ENCODE measurements at places on chromosomes 1 and 21.

DNA sequence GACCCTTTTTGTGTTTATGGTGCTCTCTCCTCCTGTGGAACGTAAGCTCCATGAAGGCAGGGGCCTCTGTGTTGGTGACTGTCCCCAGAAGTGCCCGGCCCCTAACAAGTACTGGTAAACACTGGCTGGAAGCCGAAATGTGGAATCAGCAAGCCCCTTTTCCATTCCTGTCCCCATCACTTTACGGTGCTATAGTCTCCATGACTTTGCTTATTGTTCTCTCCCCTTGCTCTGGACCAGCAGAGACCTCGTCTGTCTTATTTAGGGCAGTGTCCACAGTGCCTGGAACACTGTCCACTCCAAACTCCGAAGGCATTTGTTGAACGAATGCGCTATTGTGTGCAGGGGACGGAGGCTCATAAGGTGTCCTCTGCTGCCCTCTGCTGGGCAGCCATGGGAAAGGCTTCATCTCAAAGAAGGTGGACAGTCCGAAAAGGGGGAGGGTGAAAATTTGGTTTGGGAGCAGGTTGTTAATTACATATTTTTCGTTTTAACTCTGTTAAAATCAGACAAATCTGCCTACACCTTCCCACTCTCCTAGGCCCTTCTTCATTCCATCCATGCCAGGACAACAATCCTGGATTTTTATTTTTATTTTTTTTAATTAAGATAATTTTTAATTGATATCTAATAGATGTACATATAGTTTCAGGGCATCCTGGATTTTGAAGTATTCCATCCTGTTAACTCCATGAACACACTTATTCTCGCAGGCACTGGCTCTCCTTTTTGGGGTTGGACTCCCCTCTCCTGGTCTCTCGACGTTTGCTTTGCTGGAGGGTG is 115.6 kb downstream of the PGBD5 start:
- DNase-seq = no peak

GRCh38 chr1:153956997-153957715 is 1.3 kb downstream of the CRTC2 start:
- no peak for DNase-seq

DNA sequence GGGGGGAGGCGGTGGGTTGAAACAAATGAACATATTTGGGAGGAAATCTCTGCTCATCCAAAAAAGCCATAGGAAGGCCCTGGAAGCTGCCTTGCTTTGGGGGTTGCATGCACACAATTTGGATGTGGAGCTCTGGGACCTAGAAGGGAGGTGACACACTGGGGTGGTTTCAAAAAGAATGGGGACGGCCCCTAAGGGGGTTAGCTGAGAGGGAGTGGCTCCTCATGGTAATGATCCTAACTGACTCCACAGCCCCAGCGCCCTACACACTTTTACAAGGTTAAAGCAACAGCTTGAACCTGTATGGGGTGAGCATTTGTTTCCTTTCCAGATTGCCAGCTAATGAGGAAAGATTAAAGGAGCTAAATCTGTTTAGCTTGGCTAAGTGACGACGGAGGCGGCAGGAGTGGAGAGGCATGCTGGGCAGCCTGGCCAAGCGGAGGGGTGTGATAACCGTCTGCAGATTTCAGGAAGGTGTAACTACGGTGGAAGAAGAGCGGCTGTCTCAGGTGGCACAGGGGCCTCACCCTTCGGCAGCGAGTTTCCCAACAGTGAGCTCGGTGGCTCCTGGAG is 107.3 kb downstream of the RNF220 start:
- DNase-seq = no peak

DNA sequence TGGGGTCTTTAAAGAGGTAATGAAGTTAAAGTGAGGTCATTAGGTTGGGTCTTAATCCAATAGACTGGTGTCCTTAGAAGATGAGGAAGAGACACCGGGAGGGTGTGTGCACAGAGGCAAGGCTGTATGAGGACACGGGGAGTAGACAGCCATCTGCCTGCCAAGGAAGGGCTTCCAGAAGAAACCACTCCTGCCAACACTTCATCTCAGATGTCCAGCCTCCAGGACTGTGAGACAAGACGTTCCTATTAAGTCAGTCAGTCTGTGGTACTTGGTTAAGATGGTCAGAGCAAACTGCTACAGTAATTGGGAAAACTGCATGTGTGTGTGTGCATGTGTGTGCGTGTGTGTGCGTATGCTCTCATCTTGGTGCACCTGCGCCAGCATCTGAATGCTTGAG is 77.1 kb downstream of the RYR2 start:
- no peak for DNase-seq

GRCh38 chr1:55786396-55786795 is 571.2 kb upstream of the USP24 start:
- no peak for DNase-seq

DNA sequence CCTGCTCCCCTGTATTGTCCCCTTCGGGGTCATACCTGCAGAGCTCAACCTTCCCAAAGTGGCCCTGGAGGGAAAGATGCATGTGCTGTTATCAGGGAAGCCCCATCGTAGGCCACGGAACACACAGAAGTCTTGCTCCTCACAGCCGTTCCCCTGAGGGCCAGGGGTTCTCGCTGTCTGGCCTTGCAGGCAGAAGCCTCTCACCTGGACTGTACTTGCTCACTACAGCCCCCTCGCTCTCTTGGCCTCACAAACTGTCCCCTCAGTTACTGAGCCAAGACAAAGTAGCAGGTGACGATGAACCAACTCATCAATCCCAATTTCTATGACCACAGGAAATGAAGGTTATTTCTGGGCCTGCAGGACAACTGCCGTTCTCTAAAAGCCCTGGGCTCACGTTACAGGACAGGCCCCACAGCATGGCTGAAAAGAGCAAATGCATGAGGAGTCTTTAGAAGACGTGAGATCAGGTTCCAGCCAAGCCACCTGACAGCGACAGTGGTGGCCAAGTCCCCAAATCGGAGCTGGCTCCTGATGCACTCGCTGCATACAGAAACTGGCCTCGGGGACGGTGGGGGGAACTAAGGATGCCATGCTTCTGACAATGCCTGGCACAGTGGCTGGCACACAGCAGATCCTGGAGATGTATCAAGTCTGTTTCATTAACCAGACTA is 95.0 kb downstream of the RAVER2 start:
- no peak for DNase-seq

DNA sequence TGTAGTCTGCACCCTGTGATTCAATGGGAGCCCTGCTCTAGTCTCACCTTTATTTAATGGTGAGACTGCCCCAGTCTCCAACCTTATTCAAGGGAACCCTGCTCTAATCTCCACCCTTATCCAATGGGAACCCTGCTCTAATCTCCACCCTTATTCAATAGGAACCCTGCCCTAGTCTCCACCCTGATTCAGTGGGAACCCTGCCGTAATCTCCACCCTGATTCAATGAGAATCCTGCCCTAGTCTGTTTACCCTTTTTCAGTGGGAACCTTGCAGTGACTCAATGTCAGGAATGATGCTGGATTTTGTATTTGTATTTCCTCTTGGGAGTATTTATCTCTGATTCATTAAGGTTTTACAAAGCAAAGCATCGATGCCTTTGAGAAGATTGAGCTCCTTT is 39.5 kb downstream of the TRPM2 start:
- peak; percentile 48 for DNase-seq

GRCh38 chr1:171433451-171433850 is 51.9 kb upstream of the PRRC2C start:
- DNase-seq = no peak

- DNase-seq = no peak
Measured at GRCh38 chr21:28516021-28516420, 476.7 kb downstream of the LTN1 start.

DNA sequence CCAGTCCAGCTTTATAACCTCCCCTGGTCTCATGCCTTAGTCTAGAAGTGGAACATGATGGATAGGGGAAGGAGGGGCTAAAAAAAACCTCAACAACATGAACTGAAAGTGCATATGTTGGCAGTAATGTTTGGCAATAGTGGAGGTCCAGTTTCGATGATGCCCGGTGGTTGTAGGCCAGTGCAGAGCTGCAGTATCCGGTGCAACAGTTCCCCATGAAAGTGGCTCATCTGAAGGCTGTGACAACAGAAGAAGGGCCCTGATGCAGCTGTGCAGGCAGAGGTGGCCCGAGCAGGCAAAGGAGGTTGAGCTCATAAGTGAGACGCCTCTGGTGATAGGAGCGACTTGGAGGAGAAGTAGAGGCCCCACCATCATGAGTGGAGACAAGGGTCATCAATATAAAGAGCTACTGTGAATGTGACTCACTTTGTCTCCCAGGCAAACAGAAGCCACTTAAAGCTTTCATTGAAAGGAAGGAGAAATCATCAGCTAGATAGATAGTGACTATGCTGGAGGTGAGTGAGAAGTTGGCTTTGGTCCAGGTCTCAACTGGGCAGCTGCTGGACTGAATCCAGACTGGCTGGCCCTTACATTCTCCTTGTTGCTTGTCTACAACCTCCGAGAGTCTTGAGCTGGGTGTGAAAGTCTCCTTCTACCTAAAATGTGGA is 10.2 kb upstream of the CREG1 start:
- peak; percentile 28 for DNase-seq

- DNase-seq = peak; percentile 72
Measured at GRCh38 chr1:57131701-57132394, 166.0 kb upstream of the C8B start.

DNA sequence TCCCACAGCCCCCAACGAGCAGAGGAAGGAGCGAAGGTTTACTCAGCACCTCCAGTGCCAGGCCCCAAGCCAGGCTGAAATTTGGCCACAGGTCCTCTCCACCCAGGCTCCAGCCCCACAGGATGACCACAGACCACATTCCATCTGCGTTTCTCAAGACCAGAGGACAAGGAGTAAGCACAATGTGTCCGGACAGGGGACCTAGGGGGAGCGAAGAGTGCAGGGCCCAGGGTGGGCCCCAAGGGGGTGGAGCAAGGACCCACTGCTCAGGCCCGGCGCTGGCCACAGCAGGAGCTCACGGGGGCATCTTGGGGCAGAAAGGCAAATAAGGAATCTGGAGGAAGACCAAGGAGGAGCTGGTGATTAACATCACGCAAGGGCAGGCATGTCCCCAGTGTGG is 100.5 kb downstream of the NPHP4 start:
- DNase-seq = no peak

DNA sequence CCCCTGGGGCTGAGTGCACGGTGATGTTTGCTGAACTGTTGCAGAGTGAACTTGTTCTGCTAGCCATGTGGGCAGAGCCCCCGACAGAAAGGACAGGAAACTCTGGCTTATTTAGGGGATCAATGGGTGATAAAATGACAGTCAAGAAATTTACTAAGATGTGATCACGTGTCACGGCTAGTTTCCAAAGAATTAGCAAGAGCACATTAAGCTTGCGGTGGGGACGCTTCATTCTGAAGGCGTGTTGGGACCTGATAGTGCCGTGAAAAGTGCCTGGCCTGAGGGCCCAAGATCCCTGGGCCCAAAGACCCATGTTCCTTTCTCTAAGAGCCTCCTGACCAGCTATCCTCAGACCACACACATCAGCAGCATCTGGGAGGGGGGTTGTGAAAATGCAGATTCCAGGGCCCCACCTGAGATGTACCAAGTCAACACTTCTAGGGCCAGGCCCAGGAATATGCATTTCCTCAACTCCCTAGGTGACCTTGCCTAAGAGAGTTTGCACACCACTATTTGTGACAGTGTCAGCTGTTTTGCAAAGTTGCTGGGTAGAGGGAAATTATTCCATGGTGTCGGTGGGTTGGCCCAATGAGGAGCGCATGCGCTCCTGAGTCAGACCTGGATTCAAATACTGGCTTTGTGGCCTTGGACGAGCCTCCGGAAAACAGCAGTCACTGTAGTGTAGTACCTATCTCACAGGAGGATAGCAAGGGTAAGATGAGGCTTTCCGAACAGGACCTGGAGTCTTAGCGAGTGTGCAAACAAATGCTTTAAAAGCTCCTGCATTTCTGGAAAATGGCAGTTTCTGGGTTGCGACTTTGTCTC is 77.5 kb downstream of the SPSB1 start:
- DNase-seq = no peak

DNA sequence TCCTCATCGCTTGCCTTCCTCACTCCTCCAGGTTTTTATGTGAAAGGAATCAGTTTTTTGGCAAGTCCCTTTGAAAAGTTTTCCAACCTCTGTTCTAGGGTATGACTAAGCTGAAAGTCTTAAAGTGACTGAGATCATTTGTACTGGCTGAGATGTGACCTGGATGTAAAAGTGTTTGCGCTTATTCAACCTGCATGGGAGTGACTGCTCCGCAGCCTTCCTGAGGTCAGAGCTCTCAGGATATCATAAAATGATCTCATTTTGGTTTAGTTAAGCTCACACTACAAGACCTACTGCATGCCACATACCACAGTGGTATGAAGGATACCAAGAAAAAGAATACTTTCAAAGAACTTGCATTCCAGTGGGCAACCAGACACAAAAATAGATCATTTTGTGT is 29.8 kb upstream of the TADA1 start:
- DNase-seq = peak; percentile 87

DNA sequence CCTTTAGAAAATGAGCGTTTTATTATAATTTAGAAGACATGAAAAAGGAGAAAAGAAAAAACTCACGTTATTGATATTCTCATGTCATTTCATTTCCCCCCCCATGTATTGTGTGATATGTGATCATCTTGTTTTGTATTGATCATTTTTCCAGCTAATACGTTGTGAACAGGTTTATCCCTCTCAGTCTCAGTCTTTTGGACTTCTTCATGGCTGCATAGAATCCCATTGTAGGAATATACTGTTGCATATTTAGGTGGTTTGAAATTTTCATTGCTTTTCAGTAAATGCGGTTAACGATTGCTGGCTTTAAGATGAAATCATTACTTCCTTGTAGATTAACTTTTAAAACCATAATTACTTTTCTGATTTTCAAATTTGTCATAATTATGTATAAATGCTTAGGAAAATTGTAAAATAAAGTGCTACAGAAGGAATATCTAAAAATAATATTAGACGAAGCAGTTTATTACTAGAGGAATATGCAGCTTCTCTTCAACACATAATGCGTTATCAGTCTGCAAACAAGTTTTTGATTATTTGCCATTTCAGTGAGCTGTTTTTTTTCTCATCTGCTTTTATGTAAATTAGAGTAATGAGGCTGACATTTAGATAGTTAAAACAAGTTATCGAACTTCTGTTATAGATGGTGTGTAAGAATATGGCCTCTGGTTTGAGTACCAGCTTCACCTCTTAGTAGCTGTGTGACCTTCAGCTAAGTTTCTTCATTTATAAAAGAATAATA is 1.8 kb downstream of the SON start:
- DNase-seq = no peak

DNA sequence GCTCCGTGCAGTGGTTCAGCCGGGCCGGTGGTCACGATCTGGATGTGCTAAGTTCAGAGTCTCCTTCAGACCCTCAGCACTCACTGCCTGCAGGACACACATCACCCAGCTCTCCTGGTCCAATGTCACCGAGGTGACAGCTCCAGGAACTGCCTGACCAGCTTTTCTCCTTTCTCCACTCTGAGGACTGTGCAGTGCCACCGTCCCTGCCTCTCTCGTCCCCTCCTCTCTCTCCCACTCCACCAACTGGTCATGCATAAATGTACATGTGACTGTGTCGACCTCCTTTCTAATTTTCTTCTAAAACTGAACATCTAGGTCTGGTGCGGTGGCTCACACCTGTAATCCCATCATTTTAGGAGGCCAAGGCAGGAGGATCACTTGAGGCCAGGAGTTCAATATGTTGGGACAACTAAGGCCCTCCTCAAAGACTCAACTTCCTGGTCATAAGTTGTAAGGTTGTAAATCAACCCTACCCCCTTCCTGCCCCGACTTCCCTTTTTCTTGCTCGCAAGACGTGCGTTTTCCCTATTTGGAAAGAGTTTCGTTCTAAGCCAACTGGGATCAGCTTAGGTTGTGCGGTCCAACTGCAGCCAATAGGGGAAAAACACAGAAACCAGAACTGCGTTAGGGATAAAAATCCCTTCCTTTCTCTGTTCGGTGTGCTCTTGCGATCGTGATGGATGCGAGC is 53.1 kb downstream of the MEGF6 start:
- DNase-seq = no peak

GRCh38 chr21:14452031-14452726 is 69.2 kb upstream of the HSPA13 start:
- no peak for DNase-seq
